Muscle of leg (tissue), 16 donors: ENCODE measurements at places on chromosomes 2 and 18. TPM values are rescaled to one million over a fixed set of nuclear protein-coding genes. Genes with fewer than 3 reads are reported as not detected.

Gene KCNJ3
- 0.54 TPM for polyA plus RNA-seq

Gene ST8SIA5
- 4.4 TPM for polyA plus RNA-seq

Gene NRP2
- 18.9 TPM for polyA plus RNA-seq

Gene SEPTIN10
- polyA plus RNA-seq = 109 TPM

Gene ZNF142
- polyA plus RNA-seq = 11.0 TPM

Gene TUBA4B
- 0.13 TPM for polyA plus RNA-seq

Gene RAB1A
- 139 TPM for polyA plus RNA-seq
